Hematopoietic multipotent progenitor cell treated with erythropoietin and hydrocortisone succinate and interleukin-3 and kit ligand, for 17 days (in vitro differentiated cells): ENCODE measurements at places on chromosomes 5 and 9.

GRCh38 chr9:111939322-111939721 lies 42.7 kb downstream of the UGCG start:
- no peak for DNase-seq

DNA sequence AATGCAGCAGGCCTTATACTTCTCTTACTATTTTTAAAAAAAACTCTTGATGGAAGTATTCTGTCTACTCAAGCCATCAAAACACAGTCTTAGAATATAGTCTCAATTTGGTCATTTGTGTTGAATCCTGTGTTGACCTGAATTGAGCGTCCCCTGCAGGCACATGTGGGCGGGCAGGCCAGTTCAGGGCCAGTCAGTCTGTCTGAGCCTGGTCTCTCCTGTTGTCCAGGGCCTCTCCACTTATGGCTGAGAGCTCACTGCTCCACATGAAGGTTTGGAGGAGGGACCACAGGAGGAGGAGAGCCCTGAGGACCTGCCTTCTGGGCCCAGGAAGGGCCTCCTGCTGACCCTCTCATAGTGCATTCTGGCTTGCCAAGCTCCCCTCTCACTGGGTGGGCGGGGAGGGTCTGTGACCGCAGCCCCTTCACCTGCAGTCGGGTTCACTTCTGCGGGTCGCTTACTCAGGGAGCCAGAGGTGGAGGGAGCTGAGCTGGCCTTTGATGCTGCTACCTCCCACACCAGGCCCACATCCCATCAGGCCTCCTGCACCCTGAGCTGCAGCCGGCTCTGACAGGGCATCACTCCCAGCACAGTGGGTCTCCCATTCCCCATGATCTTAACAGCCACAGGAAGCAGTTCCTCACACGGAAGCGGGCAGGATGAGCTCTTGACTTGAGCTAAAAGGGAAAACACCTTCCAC lies 178.2 kb upstream of the S1PR3 start:
- no peak for DNase-seq

- no peak for DNase-seq
These were observed 30.0 kb downstream of the BTF3 start for GRCh38 chr5:73528248-73528647.

GRCh38 chr9:95085036-95085770 lies 232.3 kb downstream of the FANCC start:
- DNase-seq: no peak

- no peak for DNase-seq
These were observed 26.0 kb upstream of the SPATA31D4 start for GRCh38 chr9:81902196-81902595.

DNA sequence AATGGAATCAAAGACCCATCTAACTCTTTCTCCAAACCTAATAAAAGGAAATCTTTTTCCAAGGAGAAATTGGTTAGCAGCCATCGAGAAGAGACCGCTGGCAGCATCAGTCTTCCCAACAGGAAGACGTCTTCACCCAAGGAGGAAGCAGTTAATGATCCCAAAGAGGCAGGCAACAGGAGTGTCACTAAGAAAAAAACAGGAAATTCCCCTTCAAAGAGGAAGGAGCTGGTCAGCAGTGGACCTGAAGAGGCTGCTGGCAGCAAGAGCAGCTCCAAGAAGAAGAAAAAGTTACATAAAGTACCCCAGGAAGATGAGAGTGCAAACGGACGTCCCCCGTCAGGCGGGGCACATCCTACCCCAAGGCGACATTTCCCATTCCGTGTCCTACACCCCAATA lies 143.7 kb downstream of the ELAVL2 start:
- no peak for DNase-seq

GRCh38 chr5:102670224-102670836 lies 84.8 kb upstream of the PAM start:
- DNase-seq: no peak

DNA sequence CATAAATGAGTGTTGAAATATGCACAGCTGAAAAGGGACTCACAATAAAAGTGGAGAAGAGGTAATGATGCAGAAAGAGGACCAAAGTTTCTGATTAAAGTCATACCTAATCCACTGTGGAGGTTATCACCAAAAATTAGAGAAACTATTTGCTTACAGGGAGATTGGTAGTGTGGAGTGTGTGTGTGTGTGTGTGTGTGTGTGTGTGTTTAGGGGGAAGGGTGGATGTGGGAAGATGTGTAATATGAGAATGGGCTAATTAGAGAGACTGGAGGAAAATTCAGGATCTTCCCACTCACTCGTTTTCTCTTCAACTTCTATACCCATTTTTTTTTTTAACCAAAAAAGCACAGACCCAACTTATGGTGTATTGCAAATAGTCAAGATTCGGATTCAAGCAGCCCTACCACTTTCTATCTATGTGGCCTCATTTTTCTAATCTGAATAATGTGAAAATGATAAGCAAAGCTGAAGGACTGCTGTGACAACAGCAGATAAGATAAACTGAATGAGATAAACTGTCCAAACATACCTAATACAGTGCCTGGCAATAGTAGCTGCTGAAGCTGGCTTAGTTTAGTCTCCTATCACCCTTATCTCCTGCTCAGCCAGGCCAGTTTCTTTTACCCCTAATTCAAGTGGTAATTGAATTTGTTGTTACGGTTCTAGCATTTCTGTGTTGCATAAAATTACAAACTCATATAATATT lies 501.1 kb downstream of the KDM4C start:
- no peak for DNase-seq

GRCh38 chr5:164002214-164002613 lies 496.8 kb downstream of the MAT2B start:
- no peak for DNase-seq

DNA sequence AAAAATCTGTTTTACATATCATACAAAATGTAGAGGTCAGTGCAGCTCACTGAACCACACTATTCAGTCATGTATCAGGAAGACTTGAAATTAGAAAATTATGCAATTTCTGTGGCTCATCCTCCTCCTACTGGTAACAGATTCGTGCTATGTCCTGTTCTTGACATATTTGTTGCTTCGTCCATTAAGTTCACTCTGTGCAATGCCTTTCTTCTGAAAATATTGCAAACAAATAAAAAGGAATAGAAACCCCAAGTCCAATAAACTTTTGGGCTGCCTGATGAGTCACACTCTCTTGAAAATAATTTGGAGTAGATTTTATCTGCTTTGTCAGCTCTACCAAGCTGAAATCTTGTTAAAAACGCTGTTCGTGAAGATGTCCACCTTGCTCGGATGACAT lies 391.2 kb downstream of the RAB3C start:
- no peak for DNase-seq

GRCh38 chr9:94656200-94656599 lies 16.9 kb upstream of the FBP1 start:
- DNase-seq: no peak

DNA sequence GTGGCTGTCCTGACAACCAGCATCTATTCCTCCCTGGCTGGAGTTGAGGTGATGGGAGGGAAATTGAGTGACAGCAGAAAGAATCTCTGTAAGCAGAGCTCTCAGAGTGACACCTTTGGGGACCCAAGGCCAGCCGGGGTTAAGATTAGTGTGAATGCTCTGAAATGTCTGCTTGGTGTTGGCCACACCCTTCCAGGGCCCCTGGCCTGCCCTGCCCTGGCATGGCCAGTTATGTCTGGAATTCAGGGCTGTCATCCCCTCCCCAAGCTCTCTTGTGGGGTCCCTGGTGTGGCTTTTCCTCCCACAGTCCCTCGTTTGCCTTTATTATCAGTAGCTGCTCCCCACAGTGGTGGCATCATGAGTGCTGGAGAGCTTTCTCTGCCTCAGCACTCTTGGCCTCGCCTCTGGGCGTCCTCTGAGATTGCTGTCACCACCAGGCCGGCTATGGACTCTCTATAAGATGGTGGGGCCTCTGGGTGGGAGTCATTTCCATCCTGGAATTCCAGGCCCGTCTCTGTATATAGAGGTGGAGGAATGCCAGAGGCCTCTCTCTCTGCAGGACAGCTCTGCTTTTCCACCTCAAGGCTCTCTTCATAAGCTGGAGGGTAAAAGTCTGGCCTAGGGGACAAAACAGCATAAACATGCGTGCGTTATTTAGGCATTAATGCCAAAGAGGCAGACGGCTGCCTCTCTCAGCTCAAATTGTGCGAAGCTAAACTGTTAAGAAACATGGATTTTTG lies 3.6 kb downstream of the TMEM252 start:
- no peak for DNase-seq

- no peak for DNase-seq
These were observed 368.3 kb upstream of the SPATA31A5 start for GRCh38 chr9:60545878-60546385.

DNA sequence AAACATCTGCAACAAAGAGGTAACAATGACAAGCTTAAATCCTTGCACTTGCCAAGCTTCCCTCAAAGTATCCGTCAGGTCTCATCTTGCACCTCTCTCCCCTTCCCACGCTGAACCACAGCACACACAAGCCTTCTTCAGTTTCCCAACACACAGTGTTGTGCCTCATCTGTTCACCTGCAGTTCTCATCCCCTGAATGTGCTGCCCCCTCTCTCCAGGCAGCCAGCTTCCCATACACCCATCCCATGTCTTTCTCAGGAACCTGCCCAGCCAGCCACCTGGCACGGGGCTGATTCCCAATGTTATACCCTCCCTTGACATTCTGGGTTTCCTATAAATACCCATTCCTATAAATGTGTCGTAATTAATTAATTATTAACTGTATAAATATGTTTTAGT lies 314.8 kb downstream of the PRELID2 start:
- no peak for DNase-seq

GRCh38 chr9:110351009-110351467 lies 13.4 kb upstream of the TXNDC8 start:
- no peak for DNase-seq

DNA sequence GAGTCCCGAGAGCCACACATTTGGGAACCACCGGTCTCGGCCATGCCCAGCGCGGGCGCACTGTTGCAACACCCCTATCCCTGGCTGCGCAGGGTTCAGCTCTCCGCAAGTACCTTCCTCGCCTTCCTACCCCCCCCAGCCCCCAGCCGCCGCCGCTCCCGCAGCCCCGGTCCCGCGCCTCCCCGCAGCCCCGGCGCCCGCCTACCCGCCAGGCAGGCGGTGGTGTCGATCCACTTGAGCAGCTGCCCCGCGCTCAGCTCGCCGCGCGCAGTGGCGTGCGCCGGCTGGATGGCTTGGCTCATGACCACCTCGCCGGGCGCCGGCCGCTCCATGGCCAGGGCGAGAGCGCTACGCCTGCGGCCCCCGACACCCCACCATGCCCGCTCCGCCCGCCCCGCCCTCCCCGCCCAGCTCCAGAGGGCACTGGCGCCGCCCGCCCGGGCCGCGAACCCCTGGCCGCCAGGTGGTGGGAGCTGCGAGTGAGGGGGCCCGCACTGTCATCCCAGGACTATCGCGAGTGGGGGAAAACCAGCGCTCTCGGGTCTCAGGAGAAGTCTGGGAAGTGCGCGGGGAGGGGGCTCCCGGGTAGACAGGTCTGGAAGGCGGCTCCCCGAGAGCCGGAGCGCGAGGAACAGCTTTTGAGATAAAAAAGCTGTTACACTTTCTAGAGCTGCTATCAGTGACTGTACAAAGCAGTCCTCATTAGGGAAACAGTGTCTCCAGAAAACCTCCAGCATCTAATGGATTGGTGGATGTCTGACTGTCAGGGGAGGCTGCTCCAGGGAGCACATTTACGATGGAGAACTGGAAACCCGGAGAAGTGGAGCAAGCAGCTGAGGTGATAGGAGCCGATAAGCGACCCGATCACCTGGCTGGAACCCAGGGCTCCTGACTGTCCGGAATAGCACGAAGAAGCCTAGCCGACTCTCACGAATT lies at the start of gene ACOT12:
Gene ACOT12 (minus strand): TSS at position 352 of the 936 bp plus-strand sequence. CDS start 20 bp downstream, at position 332.
- no peak for DNase-seq

- DNase-seq: no peak
These were observed 12.5 kb downstream of the C1QTNF2 start for GRCh38 chr5:160357861-160358411.

- DNase-seq: peak; percentile 19
These were observed at the start of gene NPDC1 for GRCh38 chr9:137046088-137046787. TSS of gene NPDC1 (minus strand) at chr9:137046177. CDS start at chr9:137045989, 188 bp downstream.

DNA sequence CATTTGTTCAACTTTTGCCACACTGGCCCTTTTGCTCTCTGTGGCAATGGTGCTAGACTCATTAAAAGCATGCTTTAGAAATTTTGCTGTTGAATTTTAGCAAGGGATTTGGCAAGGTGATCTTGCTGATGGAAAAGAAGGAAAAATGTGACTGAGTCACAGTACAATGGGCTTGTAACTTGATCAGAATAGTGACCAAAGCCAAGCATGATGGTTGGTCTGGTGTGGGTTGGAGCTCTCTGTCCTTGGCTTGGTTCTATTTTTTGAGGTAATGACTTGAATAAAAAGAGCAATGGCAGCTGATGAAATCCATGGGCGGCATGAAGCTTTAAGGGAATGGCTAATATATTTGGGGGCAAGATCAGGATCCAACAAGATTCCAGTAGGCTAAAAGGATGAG lies 114.4 kb upstream of the ZNF366 start:
- DNase-seq: no peak

- DNase-seq: no peak
These were observed 95.0 kb downstream of the MRPS27 start for GRCh38 chr5:72224946-72225463.

- no peak for DNase-seq
These were observed 47.9 kb upstream of the BASP1 start for GRCh38 chr5:17169507-17169906.

DNA sequence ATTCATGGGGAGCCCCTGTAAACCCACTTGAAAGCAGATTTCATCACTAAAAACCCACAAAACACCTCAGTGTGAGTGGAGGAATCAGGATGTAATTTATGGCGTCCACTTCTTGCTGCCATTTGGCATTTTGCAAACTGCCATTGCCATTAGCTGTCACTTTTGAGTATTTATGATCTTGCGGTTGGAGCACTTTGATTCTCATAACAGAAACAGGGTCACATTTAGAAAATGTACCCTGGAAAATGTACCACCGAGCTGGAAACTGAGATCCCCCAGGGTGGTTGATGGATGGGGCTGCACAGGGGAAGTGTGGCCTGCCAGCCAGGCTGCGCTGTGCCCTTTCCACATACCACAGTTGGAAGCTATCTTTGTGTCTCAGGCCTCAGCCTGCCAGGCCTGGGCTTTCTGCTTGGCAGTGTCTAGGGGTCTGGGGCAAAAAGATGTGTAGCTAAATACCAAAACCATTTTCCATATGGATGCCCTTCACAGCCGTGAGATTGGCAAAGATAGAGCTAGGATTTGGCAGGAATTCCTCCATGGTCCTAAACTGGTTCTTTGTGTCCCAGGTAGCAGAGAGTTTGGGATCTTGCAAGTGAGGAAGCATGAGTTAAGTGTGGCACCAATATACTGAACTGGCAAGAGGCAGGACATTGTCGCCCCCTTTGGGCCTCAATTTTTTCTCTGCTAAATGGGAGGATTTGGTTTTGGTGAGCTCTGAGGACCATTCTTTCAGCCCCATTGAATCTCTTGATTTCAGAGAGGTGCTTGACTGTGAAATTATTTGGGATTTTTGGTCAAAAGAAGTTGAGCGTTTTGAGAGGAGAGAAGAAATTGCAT lies 46.2 kb downstream of the GALNT10 start:
- peak; percentile 65 for DNase-seq

GRCh38 chr5:63811286-63811685 lies 151.0 kb downstream of the HTR1A start:
- DNase-seq: no peak

- DNase-seq: peak; percentile 51
These were observed 16.0 kb upstream of the PUM3 start for GRCh38 chr9:2859776-2860379.

- no peak for DNase-seq
These were observed 89.5 kb downstream of the MPDZ start for GRCh38 chr9:13190040-13190439.
